ENCODE measurements at places on chromosomes 7 and 10.

- no peak for DNase-seq
These were observed 379.0 kb upstream of the RNF32 start for GRCh38 chr7:156261581-156261980.

GRCh38 chr7:48113275-48113674 lies 24.2 kb downstream of the UPP1 start:
- DNase-seq = no peak

DNA sequence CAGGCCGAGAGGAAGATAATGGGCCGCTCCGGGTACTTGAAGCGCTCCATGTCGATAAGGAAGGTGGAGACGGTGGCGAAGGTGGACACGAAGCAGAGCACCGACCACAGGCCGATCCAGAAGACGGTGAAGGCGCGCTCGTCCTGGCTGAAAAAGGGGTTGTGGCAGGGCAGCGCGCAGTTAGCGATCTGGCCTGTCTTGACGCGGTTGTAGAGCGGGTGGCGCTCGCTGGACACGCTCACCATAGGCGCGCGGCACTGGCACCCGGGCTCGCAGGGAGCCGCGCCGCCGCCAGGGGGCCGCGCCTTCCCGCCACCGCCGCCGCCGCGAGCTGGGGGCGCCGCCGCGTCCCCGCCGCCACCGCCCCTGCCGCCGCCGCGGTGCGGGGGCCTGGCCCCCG lies 1.6 kb downstream of the FZD8 start:
- no peak for DNase-seq

GRCh38 chr10:3099291-3100092 lies 32.1 kb downstream of the PFKP start:
- DNase-seq = no peak

GRCh38 chr7:157023589-157023905 lies 13.1 kb upstream of the MNX1 start:
- no peak for DNase-seq

DNA sequence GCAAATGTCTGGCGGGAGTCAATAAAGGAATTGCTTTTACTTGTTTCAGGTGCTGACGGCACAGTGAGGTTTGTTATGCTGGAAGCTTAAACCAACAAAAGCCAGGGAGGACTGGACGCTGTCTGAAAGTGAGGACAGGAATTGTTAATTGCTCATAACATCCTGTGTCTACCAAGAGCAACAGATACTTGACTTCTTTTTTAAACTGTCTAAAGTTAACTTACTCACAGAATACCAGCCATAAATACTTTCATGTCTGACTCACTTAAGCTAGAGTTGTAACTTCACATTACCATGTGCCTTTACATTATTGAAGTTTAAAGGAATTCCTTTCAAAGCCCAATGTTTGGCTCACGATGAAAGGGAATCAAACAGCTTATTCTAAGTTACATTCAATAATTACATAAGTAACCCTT lies 252.7 kb upstream of the SHH start:
- no peak for DNase-seq

DNA sequence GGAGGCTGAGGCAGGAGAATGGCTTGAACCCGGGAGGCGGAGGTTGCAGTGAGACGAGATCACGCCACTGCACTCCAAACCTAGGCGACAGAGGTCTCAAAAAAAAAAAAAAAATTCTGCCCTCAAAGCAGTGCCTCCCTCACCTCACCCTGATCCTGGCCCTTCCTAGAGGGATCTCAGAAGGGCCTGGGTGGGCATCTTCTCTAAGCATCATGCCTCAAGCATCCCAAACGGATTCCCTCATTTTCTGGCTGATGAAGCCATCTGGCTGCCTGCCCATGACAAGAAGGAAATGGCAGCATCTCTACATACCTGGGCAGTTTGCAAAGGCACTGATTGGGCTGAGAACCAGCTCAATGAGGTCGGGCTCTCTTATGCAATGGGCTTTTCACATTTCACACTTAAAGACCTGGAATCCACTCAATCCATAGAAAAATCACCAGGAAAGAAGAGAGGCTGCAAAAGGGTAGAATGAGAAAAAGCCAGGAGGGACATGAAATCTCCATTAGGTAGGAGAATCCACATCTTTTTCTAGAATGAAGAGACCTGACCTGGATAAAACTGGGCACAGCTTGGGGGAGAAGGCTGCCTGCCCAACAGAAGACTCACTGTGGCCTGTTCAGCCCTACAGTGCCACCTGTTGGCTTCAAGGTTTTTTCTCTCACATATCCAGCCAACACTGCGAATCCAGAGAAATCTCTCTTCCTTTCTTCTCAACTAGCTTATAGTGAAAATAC lies 48.1 kb downstream of the PDLIM1 start:
- DNase-seq = no peak

- no peak for DNase-seq
These were observed 200.7 kb downstream of the RAPGEF5 start for GRCh38 chr7:22156205-22156604.

- DNase-seq = no peak
These were observed 201.0 kb upstream of the IMMP2L start for GRCh38 chr7:111763221-111763801.

DNA sequence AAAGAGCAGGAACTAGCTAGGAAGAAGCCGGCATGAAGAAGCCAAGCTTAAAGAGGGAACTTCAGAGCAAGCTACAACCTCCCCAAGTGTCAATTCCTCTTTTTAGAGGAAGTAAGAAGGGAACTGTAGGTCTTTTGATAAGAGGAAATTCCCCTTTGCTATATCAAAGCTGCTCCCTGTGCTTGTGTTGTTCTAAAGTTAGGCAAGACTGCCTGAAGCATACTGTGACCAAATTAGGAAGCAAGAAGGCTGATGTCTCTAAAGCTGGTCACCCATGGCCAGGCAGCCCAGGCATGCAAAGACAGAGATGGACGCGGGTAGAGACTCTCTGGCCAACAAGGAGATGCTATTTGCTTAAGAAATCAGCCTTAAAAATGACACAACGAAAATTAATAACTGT lies 87.9 kb downstream of the RNF216 start:
- DNase-seq = no peak

- DNase-seq = no peak
These were observed 137.5 kb upstream of the FZD1 start for GRCh38 chr7:91126762-91127161.

- DNase-seq = no peak
These were observed 300.9 kb downstream of the NEBL start for GRCh38 chr10:20596065-20596755.

GRCh38 chr7:19557726-19558465 lies 150.9 kb downstream of the POLR1F start:
- no peak for DNase-seq

DNA sequence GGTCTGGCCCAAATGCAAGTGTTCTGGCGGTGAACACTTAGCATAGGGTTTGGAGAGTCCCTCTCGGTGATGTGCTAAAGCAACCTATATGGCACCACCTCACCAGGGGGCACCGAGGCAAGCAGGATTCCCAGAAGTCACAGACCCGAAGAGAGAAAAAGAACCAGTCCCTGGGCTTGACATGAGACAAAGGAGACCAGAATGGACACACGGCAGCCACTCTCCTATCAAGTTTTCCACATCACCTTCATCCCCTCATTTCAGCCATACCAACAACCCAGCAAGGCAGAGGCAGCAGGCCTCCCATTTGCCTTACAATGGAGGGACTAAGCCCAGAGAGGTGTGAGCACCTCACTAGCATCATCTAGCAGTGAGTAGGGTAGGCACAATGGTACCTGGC lies 19.7 kb downstream of the GPRIN2 start:
- no peak for DNase-seq

GRCh38 chr10:97512993-97513392 lies 14.3 kb downstream of the UBTD1 start:
- no peak for DNase-seq

DNA sequence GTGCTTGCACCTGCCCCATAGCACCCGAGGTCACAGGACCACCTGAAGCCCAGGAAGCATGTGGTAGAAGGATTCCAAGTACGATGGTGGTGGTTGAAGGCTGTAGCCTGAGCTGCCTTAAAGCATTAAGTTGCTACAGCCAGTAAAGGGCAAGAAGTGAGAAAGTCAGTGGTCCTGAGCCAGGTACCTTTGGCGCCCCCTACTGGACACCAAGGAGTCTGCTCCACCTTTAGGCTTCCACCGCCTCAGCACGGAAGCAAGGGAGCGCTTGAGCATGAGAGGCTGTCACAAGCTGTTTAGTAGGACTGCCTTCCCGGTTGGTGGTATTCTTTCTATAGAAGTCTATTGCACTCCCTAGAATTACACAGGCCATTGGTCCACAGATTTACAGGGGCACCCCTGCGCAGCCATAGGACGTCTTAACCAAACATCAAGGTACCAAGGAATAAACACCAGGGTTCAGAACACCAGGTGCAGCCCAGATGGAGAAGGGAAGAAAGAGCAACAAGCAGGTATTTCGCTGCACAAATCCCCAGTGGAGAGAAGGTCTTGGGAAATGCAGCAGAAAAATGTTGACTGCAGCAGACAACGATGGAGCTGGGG lies 2.2 kb downstream of the CRTAC1 start:
- peak; percentile 27 for DNase-seq

- DNase-seq = no peak
These were observed 10.9 kb downstream of the NPFFR1 start for GRCh38 chr10:70272925-70273316.

DNA sequence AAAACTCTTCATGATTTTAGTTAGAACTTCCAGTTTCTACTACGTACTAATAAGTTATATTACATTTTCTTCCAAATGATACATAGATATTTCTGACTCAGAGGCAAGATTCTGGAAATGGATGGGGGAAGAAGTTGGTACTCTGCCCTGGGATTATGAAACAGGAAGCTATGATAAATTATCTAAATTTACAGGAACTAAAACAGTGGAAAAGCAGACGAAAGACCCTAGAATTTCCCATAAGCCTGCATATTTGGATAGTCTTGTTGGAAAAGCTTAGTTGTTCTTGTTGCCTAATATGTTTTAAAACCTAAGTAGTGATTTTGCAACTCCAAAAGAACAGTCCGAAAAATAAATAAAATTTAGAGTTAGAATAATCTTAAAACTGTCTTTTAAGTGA lies 21.8 kb downstream of the CFAP69 start:
- DNase-seq = no peak

DNA sequence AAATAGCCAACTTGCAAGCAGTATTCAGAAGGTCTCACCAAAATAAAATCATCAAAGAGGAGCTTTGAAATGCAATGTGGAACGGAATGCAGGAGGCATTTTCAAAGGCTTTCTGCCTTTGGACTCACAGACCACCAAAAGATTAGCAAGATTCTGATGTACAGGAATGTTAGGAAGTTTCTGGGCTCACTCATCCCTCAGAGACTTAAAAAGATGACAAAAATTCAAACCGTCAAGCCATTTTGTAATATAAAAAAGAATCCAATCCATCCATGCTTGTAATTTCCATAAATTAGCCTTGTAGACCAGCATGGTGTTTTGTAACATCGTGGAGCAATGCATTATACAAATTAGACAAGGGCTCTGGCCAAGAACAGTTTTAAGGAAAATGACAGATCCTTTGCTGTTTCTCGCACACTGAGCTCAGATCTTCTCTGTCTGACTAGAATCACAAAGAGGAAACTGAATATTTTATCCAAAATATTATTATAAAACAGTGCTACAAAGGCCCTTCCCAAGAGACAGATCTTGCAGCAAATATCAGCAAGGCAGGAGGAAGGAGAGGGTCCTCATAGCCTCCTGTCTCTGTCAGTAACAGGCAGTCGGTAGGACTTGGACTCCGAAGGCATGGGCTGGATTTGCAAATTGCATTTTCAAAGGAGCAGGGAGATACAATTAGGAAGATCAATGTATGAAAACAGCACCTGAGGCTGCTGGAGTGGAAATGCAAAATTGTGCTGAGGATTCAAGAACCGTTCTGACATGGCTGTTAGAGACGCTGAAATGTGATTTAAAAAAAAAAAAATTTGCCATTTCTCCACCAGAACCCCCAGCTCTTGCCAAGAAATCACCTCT lies 57.4 kb upstream of the NRP1 start:
- DNase-seq = no peak

DNA sequence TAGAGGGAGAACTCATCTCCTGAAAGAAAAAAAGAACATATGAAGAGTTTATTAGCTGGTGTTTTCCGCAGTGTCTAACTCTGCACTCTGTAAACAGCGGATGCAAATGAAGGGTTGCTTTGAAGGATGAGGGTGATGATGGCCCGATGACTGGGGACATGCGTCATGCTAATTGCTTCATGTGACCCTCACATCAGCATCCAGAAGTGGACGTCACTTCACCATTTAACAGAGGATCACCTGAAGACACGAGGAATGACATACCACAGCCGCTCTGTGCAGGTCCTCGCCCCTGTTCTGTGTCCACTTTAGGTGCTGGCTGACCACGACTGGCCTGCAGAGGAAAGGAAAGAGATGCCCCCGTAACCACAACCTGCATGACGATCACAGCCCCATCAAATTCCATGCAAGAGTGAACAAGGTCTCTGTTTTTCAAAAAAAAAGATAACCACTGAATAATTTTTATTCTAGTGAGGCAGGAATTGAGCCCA lies 82.9 kb downstream of the KLF6 start:
- no peak for DNase-seq

- peak; percentile 82 for DNase-seq
These were observed at the start of gene CSGALNACT2 for GRCh38 chr10:43138021-43138756. TSS of gene CSGALNACT2 (plus strand) at chr10:43138445. CDS start at chr10:43155150, 16,705 bp downstream.

DNA sequence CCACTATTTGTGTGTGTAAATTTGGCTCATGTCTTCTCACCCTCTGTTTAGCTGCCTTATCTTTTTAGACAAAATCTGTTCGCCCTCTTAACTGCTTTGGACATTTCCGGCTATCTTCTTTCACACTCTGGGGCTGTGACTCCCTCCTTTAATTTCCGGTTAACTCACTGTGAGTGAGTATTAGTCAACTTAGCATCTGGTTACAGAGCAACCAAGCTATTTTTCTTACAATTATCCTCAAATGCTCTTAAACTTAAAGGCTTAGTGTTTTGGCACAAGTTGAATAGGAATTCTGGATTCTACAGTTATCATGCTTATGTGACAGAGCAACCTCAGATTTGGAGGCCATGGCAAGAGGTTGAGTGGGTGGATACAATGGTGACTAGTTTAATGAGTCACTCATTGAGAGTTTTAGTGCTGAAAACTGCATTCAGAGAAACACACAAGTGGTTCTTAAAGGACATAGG lies 177.6 kb upstream of the SEMA3A start:
- DNase-seq = no peak

GRCh38 chr10:12644380-12645144 lies 295.2 kb downstream of the CAMK1D start:
- DNase-seq = no peak

GRCh38 chr10:28684157-28684985 lies 7.0 kb downstream of the BAMBI start:
- no peak for DNase-seq

- DNase-seq = peak; percentile 8
These were observed 704 bp upstream of the ERLIN1 start for GRCh38 chr10:100186253-100187212.

GRCh38 chr10:90587081-90587491 lies 270.8 kb downstream of the HTR7 start:
- no peak for DNase-seq

- DNase-seq = no peak
These were observed 858.7 kb downstream of the REEP3 start for GRCh38 chr10:64379898-64380297.

Data from activated T-helper 9 cell treated with anti-CD3 and anti-CD28 coated beads, Interleukin-2, amount 50 U/mL, for 16 hours (primary cell).